ENCODE measurements at places on chromosomes 11 and 22.

DNA sequence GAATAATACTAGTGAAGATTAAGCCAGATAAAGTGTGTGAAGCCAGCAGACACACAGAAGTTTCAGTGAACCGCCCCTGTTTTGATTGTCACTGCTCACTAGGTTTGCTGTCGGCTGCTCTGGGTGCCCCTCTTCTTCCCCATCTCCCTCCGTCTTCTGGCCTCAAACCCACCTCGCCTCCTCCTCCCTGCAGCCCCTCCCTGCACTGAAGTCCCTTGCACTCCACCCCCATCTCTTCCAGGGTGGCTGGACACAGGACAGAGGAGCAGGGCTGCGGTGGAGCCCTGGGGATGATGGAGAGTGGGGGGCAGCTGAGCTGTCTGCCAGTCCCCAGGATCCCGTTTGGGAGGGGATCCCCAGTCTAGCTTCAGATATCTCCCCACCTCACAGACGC is 53.5 kb downstream of the CYTH4 start:
- DNase-seq, result no peak

GRCh38 chr11:119155733-119156492 is 7.1 kb downstream of the ABCG4 start:
- no peak for DNase-seq

- no peak for DNase-seq
These were observed 131.6 kb upstream of the B3GAT1 start for GRCh38 chr11:134543645-134544044.

- DNase-seq, result no peak
These were observed 21.7 kb downstream of the CTTN start for GRCh38 chr11:70420008-70420464.

- no peak for DNase-seq
These were observed 602 bp upstream of the AQP11 start for GRCh38 chr11:77589181-77589520.
